ENCODE measurements at places on chromosomes 4 and X. TPM values are rescaled to one million over a fixed set of nuclear protein-coding genes. Genes with fewer than 3 reads are reported as not detected.

Gene NPY1R
- total RNA-seq, result not detected

Gene LDB2
- not detected for total RNA-seq

DNA sequence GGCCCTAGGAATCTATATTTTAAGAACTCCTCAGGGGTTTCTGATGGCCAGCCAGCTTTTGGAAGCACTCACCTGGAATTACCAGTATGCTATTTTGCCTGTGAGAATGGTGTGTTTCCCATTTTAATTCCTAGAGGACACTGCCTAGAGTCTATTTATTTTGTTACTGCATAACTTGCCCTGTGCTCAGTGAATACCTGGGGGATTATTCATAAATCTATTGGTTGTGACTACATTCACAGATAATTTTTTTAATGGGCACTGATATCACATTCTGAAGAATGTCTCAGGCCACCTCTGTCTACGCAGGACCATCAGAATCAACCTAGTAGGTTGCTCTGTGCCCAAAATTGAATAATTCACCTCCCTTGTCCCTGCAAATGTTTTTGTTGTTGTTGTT, 6.7 kb downstream of the ARL13A start:
- DNase-seq, result no peak

Gene SMIM10L2A
- 1.2 TPM for total RNA-seq

DNA sequence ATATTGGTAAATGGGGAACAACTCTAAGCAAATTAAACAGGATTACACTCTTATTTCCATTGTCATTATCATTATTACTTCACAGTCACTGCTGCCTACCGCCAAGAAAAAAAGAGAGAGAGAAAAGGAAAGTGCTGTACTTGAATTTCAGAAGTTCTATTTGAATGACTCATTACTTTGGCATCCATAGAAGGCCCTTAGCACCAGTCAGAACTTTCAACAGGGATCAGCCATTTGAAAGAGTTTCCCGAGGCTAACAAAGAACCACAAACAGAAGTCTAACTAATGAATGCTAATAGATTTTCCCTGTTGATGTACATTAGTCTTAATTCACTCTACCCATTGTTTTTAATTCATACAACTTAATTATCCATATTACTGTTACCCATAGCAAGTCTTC, 116.3 kb downstream of the SHROOM4 start:
- DNase-seq, result no peak

GRCh38 chr4:1883583-1883982, 12.4 kb downstream of the NSD2 start:
- DNase-seq, result no peak

- DNase-seq, result no peak
Observed at GRCh38 chr4:56630876-56631666, 50.0 kb downstream of the HOPX start.

Gene AKAP17A
- total RNA-seq, result 62.0 TPM

Gene RTL3
- total RNA-seq, result not detected

Gene TBCK
- 29.5 TPM for total RNA-seq

Gene FLNA
- total RNA-seq, result 824 TPM

Gene CCDC110
- not detected for total RNA-seq

DNA sequence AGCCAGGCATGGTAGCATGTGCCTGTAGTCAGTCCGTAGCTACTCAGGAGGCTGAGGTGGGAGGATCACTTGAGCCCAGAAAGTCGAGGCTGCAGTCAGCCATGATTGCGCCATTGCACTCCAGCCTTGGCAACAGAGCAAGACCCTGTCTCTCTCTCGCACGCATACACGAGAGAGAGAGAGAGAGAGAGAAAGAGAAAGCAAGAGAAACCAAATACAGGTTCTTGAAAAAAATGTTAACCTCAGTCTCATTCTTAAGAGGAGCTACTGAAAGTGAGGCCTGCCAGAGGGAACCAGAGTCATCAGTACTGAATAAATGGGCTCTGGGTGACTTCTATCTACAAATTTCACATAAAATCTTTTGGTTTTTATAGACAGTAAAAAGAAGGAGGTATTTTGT, 42.9 kb downstream of the KIAA0232 start:
- no peak for DNase-seq

Gene DGKK
- total RNA-seq, result not detected

GRCh38 chr4:164320847-164321246, 433.1 kb upstream of the SMIM31 start:
- no peak for DNase-seq

DNA sequence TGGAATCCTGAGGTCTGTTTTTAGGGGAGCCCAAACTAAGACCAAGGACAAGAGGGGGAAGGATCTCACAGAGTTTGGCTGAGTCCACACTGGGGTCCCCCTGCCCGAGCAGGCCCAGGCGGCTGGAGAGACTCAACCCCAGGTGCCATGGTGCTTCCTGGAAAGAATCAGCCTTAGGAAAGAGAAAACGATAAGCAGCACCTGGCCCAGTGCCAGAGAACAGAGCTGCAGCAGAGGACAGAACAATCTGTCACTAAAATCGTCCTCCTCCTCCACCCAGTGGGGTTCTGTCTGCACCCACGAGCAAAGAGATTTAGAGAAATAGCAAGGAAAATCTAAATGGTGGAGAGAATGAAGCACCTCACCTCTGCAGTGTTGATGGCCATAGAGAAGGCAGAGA, 470.5 kb downstream of the BCOR start:
- DNase-seq, result no peak

Gene ASMT
- total RNA-seq, result not detected

- no peak for DNase-seq
Observed at GRCh38 chr4:58453956-58454355, 1343.8 kb upstream of the IGFBP7 start.

DNA sequence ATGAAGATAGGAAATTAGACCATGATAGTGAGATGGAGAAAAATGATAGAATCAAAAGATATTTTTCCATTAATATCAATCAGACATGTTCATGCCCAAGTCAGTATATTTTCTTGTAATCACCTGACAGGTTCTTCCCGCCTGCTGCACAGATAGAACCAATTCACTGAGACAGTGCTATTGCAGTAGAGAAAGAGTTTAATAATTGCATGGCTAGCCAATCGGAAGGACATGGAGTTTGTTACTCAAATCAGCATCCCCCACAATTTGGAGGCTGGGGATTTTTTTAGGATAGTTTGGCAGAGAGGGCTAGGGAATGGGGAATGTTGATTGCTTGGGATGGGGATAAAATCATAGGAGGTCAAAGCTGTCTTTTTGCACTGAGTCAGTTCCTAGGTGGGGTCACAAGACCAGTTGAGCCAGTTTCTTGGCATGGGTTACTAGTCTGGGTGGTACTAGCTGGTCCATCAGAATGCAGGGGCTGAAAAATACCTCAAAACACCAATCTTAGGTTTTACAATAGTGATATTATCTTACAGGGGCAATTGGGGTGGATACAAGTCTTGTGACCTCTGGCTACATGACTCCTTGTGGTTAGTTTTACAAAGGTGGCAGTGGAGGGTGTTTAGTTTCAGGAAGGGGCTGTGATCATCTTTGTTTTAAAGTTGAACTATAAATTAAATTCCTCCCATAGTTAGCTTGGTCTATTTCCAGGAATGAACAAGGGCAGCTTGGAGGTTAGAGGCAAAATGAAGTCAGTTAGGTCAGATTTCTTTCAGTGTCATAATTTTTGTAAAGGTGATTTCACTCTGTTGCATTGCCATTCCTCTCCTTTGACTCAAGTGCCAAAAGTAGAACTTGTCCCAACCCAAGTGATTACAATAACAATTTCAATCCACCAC, 100.3 kb upstream of the PDE5A start:
- DNase-seq, result no peak

GRCh38 chrX:107447642-107448041, 1.8 kb upstream of the FRMPD3 start:
- DNase-seq, result no peak

GRCh38 chr4:38925492-38926413, 58.1 kb downstream of the FAM114A1 start:
- no peak for DNase-seq

DNA sequence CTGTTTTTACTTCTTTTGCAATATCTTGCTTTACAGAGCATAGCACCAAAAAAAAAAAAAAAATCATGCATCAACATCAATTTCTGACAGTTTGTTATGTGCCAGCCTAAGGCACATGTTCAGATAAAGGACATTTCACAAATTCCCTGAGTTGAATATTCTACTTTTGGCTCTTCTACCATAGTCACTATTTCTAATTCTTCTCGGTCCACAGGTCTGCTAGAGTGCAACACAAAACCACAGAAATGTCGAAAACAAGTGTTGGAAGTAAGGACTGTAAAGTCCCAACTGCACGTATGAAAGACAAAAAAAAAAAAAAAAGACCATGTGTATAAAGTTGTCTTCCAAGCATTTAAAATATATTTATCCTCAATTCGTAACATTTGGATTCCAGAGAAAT, 494.2 kb upstream of the INTU start:
- DNase-seq, result no peak

DNA sequence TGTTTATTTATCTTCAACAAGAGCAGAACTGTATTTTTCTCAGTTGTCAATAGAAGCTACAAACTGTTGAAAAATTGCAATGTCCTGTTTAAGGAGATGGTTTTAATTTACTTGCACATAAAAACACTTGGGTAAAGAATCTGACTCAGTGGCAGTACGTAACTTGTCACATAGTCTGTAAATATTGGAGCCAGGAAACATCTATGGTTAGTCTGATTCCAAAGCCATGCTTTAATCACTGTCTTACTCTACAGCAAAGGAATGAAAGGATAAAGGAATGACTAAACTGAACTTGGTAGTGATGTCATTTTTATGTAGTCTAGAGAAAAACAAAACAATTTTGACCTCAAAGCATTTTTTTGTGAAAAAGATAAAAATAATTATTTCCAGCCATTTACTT, 537.2 kb downstream of the STIM2 start:
- DNase-seq, result no peak

Gene PDE6B
- total RNA-seq, result 14.5 TPM

DNA sequence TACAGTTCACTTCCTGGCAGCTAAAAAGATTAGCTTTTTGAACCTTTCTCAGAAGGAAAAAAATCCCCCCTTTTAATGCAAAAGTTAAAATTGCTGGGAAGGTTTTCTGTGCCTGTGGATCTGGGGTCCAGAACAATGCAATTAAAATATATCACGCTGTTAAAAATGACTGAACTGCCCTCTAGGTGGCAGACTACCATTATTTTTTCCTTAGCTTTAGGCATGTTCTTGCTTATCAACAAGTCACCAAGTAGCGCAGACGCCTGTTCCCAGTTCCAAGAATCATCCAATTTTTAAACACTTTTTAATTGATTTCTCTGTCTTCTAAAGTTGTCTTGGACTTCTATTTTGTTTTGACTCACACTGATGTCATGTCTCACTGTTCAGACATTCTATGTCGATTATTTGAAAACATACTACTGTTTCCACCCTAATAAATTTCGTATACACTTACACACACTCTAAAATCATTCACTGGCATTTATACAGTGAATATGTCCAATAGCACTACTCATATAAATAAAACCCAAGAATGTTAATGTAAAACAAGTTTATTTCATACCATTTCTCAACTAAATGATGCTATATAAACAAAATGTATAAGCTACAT, 661.6 kb downstream of the RAPGEF2 start:
- peak; percentile 55 for DNase-seq

DNA sequence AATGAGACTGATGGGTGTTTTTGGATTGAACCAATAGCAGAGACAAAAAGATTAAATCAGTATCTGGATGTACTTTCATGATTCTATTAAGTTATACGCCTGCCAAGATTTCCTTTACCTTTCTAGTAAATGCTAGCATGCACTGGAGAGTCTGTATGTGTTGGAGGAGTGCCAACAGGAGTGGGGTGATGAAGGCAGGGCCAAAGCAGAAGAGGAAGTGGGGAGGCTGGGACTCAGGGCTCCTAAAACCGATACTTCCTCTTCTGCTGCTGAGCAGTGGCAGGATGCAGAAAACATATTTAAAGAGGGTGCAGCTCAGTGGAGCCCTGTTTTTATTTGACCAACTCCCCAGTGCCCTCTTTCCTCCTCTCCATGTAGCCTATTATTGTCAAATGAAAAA, 5.6 kb downstream of the CYSLTR1 start:
- peak; percentile 83 for DNase-seq

Gene TFE3
- 30.8 TPM for total RNA-seq

GRCh38 chrX:96376266-96376665, 308.4 kb upstream of the DIAPH2 start:
- DNase-seq, result no peak

- DNase-seq, result no peak
Observed at GRCh38 chrX:152479525-152479924, 28.4 kb upstream of the GABRA3 start.

DNA sequence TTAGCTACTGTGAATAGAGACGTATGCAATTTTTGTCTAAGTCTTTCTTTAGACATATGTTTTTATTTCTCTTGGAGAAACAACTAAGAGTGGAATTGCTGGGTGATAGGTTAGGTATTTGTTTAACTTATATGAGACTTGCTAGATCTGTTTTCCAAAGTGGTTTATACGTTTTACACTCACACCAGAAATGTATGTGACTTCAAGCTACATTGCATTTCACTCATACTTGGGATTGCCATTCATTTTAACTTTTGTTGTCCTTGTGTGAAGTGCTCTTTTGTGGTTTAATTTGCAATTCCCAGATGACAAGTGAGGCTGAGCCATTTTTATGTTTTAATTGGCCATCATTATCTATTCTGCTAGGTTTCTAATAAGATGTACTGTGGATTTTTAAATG, 817.2 kb downstream of the GLUD2 start:
- DNase-seq, result no peak

GRCh38 chr4:128308986-128309385, 21.4 kb upstream of the PGRMC2 start:
- no peak for DNase-seq

DNA sequence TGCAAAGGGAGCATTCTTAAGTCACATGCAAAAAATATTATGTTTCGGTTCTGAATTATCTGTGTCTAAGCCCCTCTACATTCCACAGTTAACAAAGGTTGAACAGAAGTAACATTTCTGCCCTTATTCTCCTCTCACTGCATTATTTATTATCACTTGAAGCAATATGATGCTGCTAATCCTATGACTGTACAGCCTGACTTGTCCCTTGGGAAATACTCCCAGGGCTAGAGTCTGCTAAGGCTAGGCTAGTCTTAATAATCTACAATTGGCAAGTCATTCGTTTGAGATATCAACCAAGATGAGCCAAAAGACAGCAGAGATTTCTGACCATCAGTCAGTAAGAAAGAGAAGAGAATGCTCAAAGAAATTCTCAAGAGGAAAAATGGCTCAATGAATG, 226.9 kb upstream of the HCCS start:
- no peak for DNase-seq

Gene COL25A1
- total RNA-seq, result not detected

DNA sequence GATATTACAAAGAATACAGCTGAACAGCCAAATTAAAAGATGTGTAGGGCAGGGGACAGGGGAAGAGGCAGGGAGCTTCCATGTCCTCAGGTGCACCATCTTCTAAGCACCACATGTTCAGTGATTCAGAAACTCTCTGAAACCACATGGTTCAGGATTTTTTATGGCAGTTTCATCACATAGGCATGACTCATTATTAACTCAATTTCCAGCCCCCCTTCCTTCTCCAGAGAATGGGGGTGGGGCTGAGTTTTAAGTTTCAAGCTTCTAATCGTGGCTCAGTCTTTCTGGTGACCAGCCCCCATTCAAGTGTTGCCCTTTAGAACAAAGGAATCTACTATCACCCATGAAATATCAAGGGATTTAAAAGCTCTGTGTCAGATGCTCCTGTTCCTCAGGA, 317.8 kb upstream of the GALNT7 start:
- DNase-seq, result no peak

All from activated CD4-positive, alpha-beta T cell treated with anti-CD3 and anti-CD28 coated beads, Interleukin-2, amount 10 ng/mL, durations not matched to agents 24 days and 14 days (primary cell).